GM20000 (cell line): ENCODE measurements at places on chromosomes 12 and 14.

- no peak for DNase-seq
These were observed 54.7 kb downstream of the PLEKHG3 start for GRCh38 chr14:64758691-64759554.

GRCh38 chr14:92520102-92521057 is 6.8 kb downstream of the RIN3 start:
- DNase-seq = no peak

- no peak for DNase-seq
These were observed 13.8 kb downstream of the KCNMB4 start for GRCh38 chr12:70379846-70380245.

GRCh38 chr12:75389706-75390105 is 1.2 kb upstream of the GLIPR1L2 start:
- no peak for DNase-seq

- DNase-seq = no peak
These were observed 23.8 kb downstream of the SPTB start for GRCh38 chr14:64855721-64856528.

GRCh38 chr12:27824126-27824842 is 44.2 kb upstream of the MANSC4 start:
- peak; percentile 29 for DNase-seq

GRCh38 chr14:90911121-90911520 is 94.9 kb upstream of the TTC7B start:
- no peak for DNase-seq

GRCh38 chr12:57430112-57430930 is 522 bp downstream of the R3HDM2 start:
- peak; percentile 93 for DNase-seq

DNA sequence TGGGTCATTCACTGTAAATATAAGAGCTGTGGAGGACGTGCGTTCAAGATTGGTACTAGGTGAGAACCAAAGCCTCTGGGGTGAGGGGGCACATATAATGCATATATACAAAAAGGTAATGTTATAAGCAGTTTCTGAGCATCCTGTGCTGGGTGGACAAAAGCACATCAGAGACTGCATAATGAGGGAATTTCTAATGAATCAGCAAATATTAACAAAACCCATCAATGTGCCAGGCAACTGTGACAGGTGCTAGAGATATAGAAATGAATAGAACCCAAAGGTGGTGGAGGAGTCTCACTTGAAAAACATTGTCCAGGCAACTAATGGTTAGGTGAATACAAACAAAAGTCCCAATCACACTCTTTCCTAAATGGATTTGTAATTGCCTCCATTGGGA is 74.7 kb downstream of the GPR65 start:
- DNase-seq = no peak

DNA sequence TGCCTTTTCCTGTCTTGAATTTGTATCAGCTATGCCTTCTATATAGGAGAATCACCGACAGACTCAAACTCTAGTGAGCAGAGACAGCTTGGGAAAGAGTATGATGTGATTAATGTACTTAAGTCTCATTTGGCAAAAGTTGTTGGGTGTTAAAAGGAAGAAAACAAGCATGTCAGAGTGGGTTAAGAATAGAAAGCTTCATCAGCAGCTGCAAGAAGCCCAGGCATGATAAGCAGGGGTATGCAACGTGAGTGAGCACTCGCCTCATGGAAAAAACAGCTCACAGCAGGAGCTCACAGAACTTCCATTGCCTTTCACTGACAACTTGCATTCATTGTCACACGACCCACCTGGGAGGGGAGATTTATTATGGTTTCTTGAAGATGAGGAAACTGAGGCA is 35.9 kb upstream of the WNK1 start:
- no peak for DNase-seq

GRCh38 chr12:122917507-122918121 is 21.7 kb upstream of the VPS37B start:
- DNase-seq = no peak
